ENCODE measurements at places on chromosomes 6 and 20.

- peak; percentile 58 for DNase-seq
Measured at GRCh38 chr20:19735446-19735845, 22.6 kb upstream of the RIN2 start.

DNA sequence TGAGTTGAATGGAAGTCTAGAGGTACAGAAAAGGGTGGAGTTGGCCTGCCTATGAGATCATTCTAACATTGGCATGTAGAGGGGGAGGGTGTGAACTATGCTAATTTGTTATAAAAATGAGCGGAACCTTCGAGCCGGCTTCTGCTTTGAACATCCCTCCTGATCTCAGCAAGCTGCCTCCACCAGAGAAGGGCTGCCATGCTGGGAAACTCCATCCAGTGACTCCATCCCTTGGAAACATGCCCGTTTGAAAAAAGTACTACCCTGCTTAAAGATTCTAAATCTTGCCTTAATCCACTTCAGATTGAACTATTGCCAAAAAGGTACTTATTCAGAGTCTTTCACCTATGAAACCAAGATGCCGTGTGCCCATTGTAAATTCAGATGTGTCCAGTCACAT, 43.6 kb upstream of the TMEM170B start:
- no peak for DNase-seq

DNA sequence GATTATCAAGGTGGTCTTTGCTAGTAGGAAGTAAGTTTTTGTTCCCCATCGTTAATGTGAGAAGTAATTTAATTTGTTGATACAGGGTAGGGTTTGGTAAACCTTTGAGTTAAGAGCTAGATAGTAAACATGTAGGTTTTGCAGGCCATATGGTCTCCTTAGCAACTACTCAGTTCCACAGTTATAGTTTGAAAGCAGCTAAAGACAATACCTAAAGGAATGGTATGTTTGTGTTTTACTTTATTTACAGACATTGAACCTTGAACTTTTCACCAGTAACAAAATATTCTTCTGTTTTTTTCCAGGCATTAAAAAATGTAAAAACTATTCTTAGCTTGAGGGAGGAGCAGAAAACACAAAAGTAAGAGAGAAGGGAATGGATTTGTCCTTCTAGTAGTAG, 1.7 kb downstream of the CAP2 start:
- DNase-seq, result no peak

GRCh38 chr6:20837189-20837588, 302.9 kb downstream of the CDKAL1 start:
- DNase-seq, result peak; percentile 13

- peak; percentile 86 for DNase-seq
Measured at GRCh38 chr6:170271771-170272314, 19.0 kb downstream of the DLL1 start.

- DNase-seq, result peak; percentile 33
Measured at GRCh38 chr20:43507150-43508080, at the start of gene L3MBTL1. Gene L3MBTL1, plus strand, starts transcription at chr20:43507697. Its CDS starts 5,807 bp downstream, at chr20:43513504.

DNA sequence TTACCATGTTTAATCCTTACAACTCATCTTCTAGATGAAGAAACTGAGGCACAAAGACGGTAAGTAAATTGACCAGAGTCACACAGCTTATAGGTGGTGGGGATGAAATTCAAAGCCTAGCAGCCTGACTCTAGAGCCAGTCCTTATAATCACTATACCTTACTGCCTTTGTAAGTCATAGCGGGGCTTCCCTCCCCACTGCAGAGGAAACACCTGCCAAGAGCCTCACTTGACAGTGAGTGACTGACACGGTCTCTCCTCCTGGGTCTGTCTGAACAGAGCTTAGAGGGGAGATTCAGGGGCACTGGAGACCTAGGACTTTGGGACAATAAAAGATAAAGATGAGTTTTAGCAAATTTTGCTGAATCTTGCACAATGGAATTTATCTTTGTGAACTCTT, 12.8 kb downstream of the SUN5 start:
- no peak for DNase-seq

DNA sequence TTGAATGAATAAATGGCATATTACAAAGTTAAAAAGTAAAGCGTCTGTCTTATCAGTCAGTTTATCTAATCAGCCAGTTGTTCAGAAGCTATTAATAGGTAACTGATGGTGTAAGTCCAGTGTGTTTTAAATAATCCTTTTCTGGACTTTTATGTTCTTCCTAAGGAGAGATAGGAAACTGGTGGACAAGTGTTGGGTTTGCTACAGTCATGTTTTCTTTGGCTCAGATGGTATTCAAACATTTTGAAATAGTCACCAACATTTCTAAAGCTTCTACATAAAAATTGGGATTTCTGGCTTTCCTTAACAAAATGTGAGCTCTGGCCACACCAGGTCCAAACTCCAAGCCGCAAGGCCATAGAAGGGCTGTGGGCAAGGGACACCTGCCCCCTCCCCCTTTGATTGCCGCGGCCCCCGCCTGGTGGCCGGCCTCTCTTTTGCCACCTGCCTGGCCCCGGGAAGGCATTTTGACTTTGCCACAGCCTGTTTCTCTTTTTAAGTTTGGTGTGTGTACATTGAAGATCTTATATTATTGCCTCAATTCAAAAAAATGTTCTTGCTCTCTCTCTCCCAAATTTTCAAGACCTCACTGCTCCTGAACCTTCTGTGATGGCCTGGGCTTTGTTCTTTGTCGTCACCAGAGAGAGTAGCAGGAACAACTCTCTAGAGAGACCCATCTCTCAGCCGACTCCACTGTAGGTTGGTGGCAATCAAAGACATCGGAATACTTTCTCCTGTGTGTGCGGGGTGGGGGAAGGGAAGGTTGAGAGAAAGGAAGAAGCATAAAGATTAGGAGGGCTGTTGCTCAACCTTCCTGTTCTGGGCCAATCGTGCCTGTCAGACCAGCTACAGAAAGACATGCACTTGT, 84.0 kb upstream of the ZNF217 start:
- peak; percentile 56 for DNase-seq
